Brain pericyte (primary cell): ENCODE measurements at places on chromosomes 5 and 9.

- DNase-seq, result no peak
Measured at GRCh38 chr5:63794296-63794695, 167.9 kb downstream of the HTR1A start.

GRCh38 chr5:137636099-137636498 is 99.8 kb downstream of the KLHL3 start:
- DNase-seq, result no peak

DNA sequence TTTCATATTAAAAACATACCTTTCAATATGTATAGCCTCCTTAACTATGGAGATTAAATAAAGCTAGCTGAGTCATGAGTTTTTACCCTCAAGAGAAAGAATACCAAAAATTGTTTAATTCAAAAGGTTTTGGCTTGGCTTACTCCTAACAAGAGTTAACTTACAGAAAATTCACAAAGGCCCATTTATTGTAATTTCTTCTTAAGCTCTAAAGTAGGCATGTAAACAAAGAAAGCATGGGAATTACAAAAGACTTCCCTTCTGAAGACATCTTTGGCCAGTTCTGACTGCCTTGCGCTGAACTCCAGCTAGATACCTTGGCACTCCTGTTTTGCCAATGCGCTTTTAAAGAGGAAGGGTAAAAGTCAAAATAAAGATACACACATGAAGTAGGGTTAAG is 28.2 kb downstream of the PUM3 start:
- no peak for DNase-seq

- DNase-seq, result no peak
Measured at GRCh38 chr9:77495834-77496671, 152.1 kb downstream of the GNA14 start.

GRCh38 chr9:89579741-89580385 is 24.9 kb upstream of the GADD45G start:
- DNase-seq, result no peak

DNA sequence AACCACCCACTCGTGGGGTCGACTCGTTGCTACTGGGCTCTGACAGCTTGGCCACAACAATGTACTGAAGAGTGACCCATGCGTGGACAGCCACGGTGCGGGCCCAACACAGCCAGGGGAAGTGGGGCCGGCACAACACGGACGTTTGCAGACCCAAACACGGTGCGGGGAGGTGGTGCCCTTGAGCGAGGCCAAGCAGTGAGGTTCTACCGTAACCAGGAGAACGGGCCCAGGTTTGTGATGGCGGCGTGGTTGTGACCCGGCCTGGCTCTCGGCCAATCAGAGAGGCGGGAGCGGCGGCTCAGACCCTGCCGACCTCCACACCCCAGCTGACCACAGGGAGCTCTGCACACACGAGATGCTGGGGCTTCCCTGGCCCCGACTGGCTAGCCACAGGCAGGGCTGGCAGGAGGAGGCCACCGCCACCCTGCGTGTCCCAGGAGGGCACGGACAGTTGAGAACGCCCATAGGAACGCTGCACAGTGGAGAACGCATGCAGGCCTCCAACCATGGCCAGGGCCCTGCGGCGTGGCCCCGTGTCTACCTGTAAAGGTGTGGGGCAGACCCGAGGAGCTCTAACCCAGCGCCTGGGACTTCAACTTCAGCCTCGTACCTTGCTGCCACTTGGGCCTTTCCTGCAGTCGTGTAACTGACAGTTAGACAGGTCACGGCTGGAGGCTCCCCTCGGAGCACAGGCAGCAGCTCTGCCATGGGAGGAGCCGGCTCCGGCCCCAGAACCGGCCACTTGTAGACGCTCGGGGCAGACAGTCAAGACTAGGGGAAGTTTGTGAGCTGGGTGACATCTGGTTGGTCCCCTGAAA is 13.7 kb downstream of the BRD3 start:
- DNase-seq, result no peak

DNA sequence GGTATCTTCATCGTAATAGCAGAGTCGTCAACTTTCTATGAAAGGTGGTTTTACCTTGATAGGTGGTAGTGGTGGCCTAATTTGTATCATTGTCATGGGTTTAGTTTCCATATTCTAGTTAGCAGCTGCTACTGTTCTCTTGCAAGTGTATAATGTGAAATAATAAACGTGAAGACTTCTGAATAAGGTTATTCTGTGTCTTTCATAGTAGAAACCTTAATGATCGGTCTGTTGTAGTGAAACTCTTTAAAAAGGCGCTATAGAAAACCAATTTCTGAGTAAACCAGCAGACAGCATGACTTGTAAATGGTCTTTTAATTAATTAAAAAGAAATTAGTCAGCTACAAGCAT is 1.6 kb downstream of the SET start:
- DNase-seq, result no peak

- no peak for DNase-seq
Measured at GRCh38 chr5:72363166-72363802, 43.1 kb downstream of the PTCD2 start.

DNA sequence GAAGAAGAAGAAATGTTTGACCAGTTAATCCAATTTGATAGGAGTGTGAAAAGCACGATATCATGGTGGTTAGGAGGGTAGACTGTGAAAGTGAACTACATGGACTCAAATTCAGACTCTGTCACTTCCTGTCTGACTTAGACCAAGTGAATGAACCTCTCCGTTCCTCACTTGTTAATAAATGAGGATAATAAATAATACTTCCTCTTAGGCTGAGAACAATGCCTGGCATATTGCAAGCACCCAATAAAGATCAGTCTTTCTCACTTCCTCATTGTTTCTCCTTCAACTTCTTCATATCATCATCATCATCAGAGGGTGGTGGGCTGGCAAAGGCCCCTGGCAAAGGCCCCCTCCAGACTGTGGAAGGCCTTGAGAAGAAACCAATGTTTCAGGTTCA is 148.7 kb downstream of the CDK5RAP2 start:
- no peak for DNase-seq

DNA sequence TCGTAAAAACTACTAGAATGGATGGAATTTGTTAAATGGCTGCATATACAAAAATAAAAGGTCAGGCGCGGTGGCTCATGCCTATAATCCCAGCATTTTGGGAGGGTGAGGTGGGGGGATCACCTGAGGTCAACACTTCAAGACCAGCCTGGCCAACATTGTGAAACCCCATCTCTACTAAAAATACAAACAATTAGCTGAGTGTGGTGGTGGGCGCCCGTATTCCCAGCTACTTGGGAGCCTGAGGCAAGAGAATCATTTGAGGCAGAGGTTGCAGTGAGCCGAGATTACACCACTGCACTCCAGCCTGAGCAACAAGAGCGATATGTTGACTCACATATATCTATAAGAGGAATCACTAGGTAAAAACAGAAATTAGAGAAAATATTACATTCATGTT is 9.3 kb upstream of the GPR150 start:
- no peak for DNase-seq

DNA sequence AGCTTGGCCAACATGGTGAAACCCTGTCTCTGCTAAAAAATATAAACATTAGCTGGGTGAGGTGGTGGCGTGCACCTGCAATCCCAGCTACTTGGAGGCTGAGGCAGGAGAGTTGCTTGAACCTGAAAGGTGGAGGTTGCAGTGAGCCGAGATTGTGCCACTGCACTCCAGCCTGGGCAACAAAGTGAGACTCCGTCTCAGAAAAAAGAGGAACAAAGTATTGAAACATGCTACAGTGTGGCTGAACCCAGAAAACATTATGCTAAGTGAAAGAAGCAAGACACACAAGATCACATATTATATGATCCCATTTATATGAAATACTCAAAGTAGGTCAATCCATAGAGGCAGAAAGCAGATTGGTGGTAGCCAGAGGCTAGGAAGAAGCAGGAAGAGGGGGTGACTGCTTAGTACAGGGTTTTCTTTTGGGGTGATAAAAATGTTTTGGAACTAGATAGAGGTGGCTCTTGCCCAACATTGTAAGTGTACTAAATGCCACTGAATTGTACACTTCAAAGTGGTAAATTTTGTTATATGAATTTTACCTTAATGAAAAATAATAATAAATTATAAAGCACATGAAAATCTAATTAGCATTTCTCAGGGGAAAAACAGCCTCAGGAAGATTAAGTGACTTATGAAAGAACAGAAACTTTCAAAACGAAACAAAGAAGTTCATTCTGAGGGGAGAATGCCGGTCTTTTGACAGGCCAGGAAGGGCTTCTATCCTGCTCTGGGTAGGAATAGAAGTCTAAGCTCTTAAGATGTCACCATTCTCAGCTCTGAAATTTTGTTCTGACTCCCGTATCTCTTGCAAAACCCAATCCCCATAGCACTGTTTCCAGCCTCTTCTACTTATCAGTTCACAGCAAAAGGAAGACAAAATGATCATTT is 161.1 kb upstream of the TBCA start:
- DNase-seq, result no peak

GRCh38 chr9:127521919-127522304 is 70.6 kb downstream of the LRSAM1 start:
- DNase-seq, result no peak

GRCh38 chr9:5509573-5509972 is 758 bp upstream of the PDCD1LG2 start:
- DNase-seq, result no peak

DNA sequence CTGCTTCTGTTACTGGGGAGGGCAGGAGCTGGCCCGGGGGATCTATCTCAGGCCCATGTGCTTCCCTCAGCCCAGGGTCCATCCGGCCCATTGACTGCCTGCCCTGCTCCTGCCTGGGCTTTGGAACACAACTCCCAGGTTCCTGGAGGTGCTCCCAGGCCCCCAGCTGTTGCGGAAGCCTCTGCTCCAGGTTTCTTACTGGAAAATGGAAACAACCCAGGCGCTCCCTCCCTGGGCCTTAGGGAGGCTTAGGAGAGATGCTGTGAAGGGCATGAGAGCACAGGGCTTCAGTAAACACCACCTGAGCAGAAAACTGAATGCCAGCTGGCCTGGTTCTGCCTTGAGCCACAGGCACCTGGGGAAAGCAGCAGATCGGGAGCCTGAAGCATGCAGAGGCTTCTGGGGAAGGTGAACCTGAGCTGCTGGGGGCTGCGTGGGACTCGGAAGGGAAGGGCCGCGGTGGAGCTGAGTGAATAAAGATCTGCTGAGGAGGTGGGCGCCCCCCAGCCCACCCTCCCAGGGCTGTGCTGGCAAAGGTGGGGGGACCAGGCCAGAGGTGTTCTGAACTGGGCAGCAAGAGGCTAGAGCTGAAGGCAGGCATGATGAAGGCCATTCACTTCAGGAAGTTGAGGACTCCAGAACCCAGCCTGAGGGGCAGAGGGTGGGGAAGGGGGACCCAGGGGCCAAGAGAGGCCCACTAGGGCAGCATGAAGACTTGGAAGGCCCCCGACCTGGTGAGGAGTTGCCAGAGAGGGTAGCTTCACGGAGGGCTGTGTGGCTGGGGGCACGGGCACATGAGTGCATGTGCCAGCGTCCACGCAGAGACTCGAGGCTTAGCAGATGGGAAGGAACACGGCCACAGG is 64.8 kb downstream of the SHB start:
- DNase-seq, result no peak

GRCh38 chr5:111511831-111512374 is 432 bp downstream of the STARD4 start:
- no peak for DNase-seq

DNA sequence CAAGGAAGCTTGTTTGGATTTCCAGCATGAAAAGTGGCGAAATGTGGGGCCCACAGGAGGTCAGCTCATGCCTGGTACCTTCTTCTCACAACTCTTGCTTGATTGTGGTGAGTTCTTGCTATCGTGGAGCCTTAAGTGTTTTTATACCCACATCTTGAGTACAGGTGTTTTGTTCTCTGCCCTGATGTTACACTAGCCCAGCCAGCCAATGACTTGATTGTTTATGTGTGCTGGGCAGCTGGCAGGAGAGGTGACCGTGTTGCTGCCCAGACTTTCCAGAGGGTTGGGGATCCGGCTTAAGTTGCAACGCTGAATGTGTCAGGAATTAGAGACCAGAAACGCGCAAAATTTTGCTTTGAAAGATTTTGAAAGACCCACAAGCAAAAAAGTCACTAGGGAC is 24.0 kb upstream of the TPPP start:
- no peak for DNase-seq

DNA sequence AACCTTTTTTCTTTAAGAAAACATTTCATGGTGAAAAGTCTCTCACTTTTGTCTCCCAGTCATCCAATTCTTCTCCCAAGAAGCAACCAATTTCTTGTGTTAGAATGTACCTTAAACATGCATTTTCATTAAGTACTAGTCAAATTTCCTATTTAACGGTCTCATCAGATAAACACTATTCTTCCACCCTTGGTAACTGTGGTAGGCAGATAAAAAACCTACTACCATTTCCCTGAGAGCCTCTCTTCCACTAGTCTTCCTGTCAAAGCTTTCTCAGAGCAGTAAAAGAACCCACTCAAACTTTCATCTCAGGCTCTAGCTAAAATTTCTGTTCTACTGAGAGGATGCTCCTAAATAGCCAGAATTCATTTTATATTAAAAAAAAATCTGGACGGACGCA is 10.9 kb downstream of the GNE start:
- no peak for DNase-seq

DNA sequence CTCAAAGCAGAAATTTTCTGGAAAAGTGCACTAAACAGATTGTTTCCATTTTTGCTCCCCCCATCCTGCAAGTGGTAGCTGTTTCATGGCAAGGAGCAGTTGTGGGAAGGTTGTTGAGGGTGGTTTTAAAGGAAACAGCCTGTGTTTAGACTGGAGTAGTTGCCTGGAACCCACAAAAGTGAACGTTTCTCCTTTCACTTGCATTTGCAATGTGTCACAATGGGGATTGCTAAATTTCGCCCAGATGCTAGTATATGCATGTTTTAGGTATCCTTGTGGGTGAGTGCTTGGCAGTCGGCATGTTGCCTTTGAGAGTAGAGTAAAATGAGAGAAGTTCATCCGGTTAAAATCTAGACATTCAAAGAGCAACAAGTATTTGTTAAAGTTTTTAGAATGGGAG is 1099.9 kb upstream of the DMAC1 start:
- no peak for DNase-seq
